ENCODE measurements at places on chromosomes 2 and 18.
A peak's percentile ranks its signal among the peaks of the same experiment; 100 is the strongest.

DNA sequence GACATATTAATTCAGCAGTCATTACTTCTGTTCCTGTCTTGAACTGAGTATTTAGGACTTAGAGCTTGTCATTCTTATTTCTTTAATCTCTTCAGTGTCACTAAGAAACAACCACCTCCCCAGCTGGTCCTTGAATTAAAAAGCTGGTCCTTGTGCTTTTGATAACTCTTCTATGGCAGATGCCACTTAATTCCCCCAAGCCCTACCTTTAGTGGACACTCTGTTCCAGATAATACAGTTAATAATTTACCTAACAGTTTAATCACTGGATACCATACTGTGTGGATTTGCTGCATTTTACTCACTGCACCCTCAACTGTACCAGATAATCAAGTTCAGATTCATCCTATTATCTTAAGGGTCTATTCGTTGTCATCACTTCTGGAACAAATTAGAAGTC is 73.1 kb downstream of the SKA1 start:
- no peak for DNase-seq

- DNase-seq = no peak
Observed at GRCh38 chr2:145797692-145798091, 1277.8 kb upstream of the ZEB2 start.

GRCh38 chr2:152036611-152037469 is 62.0 kb downstream of the CACNB4 start:
- DNase-seq = peak; percentile 11

- no peak for DNase-seq
Observed at GRCh38 chr2:102753563-102754159, 8.2 kb upstream of the TMEM182 start.

DNA sequence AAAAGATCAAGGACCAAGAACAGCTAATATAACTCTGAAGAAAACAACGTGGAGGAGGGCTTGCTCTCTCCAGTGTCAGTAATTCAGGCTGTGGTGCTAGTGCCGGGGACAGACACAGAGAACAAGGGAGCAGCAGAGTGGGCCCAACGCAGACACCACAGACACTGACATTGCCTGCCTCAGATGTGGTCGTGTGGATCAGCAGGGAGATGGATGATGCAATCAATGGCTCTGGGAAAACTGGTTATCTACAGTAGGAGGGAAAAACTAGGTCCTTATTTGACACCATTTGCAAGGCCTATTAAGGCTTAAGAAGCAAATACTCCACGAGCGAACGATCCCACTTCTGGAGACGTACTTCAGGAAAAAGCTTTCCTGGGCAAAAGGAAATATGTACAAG is 36.1 kb downstream of the HDLBP start:
- no peak for DNase-seq

- no peak for DNase-seq
Observed at GRCh38 chr2:234905547-234906265, 46.1 kb upstream of the SH3BP4 start.

DNA sequence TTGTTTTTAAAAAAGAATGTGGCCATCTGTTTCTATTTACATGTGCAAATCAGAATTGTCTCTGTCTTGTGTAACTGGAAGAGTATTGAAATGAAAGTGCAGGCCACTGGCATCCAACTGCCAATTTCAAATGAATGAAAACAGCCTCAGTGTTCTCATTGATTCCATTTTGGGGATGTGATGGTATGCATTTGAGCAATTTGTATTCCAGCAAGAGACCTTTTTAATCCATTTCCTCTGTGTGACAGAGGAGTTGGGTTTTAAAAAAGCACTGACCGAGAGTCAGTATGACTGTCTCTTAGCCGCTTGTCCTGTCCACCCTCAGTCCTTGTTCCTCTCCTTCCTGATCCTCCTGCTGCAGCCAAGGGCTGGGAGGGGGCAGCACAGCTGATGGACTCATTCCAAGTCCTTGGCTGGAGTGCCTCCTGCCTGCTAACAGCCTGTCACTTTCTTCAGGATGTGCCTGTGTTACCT is 50.0 kb downstream of the ASAP2 start:
- no peak for DNase-seq

DNA sequence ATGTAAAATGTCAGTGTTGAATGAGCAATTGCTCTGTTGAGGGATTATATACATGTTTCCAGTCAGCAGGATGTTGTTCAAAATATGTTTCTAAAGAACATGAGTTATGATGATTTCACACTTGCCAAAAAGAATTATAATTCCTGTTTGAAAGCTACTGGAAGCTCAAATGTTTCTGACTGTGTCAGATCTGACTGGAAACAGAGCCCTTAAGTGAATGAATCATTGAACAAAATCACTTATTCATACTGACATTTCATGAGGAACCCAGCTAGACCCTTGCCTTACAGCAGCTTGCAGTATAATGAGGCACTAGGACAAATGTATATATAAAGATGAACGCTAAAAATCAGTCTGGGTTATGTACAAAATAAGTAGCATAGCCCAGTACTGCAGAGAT is 35.4 kb upstream of the ITGAV start:
- no peak for DNase-seq

DNA sequence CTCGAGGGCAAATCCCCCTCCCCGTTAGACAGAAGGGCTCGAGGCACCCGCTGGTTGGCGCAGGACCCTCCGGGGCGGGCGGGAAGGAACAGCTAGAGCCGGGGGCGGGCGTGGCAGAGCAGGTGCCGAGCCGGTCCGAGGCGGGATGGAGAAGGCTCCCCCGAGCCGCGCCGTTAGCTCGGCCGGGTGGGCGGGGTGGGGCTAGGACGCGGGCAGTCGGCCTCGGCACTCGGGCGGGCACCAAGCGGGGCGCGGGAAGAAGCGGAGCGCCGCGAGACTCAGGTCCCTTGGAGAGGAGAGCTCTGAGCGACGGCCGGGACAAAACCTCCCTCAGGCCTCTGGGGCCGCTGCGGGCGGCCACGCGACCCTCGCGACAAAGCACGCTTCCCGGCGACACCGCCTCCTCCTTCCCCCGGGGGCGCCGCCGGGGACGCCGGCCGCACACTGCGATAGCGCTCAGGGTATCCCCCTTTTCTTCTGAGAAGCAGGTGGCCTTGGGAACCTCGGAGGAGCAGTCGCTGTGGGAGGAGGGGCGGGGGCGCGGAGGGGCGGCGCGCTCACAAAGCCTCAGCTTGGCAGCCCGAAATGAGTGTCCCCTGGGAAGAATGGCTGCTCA is 721 bp downstream of the FHOD3 start:
- DNase-seq = no peak

- DNase-seq = no peak
Observed at GRCh38 chr2:187959821-187960220, 331.9 kb upstream of the GULP1 start.

DNA sequence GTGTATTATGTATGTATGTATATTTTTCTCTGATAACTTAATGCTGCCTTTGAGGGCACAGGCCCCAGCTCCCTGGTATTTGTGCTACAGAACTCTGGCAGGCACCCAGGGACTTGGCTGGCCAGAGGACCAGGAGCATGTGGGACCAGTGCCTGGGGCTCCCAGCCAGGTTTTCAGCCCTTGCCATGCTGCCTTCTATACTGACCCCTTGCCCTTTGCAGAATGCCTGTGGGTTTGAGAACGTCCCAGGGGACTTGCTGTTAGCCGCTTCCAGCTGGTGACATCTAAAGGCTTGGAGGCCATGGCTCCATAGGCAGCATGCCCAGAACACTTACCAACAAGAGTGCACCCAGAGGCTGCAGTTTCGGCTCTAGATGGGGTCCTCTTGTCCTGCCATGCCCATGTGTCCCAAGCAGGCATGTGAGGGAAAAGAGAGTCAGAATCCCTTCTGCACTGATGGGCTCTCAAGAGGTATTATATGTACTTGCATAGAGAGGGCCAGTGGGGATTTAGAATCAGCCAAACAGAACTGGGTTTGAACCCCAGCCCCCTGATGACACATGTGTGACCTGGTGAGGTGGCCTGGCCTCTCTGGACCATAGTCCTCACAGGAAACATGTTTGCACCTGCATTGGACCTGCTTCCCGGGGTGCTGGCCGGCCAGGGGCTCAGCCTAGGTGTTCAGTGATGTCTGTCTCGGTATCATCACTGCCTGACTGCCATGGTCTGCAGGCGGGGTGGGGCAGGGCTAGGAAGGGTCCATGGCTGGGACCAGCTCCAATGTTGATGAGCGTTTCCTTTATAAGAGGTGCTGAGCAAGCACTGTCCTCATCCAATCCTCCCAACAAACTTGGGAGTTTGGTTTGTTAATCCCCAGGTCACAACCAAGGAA is 119.2 kb upstream of the FHL2 start:
- DNase-seq = no peak

GRCh38 chr2:71156573-71156972 is 26.1 kb downstream of the MPHOSPH10 start:
- no peak for DNase-seq

DNA sequence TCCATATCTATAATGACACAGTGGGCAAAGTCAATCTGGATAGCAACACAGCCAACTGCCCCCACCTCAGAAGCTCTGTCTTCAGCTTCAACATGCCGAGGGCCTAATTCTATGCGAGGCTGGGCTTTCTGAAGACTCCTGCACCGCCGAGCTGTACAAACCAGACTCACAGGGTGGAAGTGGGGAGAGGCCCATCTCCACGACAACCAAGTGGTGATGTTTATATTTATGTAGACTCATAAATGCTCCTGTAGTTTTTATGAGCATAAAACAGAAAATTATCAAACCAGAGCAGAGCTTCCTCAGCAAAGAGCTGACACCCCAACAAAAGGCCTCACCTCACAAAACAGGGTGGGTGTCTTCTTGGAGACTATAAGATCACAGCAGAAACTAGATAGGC is 77.0 kb upstream of the LGALSL start:
- DNase-seq = no peak

GRCh38 chr2:32712870-32713269 is 85.0 kb downstream of the TTC27 start:
- DNase-seq = no peak

GRCh38 chr2:219908538-219908937 is 281.1 kb downstream of the SLC4A3 start:
- no peak for DNase-seq

GRCh38 chr2:64062840-64063239 is 43.6 kb upstream of the VPS54 start:
- no peak for DNase-seq

DNA sequence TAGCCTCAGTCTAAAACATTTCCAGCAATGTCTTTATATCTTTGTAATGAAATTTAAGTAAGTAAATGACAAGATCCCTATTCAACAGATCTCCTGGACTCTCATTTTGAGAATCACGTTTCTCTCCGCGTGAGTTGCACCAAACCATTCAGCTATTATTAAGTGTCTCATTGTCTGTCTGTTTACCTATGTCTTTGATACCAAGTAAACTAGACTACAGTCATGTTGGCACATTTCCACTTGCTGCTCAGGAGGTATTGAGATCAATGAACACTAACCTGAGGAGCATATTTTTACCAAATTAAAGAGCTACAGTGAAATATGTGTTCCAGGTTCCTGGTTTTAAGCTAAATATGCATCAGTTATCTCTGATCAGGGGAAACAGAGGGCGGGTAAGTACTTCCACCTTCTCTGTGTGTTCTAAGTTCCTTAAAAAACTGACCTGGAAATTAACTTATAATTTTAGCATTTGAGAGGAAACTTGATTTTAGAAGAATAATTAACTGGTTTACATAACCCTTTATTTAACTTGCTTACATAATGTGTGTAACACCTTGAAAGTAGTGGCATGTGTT is 125.8 kb downstream of the OSBPL6 start:
- no peak for DNase-seq

GRCh38 chr2:107591561-107592279 is 235.0 kb upstream of the RGPD4 start:
- DNase-seq = no peak

GRCh38 chr2:150889141-150889540 is 372.5 kb downstream of the RBM43 start:
- DNase-seq = no peak

- no peak for DNase-seq
Observed at GRCh38 chr2:6159606-6160005, 467.4 kb downstream of the SOX11 start.

DNA sequence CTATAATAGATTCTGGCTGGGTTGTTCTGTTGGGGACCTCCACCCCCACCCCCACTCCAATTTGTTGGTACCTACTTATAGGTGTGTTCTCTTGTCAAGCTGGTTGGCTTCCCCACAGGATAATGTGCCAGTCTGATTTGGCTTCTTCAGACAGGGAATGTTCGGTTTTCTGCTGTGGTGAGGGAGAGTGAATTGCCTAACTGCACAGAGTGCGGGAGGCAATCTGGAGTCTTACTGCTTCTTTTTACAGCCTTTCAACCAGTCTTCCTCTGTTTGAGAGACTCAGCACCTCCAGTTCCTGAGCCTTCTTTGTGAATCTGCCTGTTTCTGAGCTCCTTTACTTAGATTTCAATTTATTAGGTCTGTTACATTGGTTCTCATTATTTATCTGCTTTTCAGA is 27.4 kb upstream of the SNORC start:
- no peak for DNase-seq

GRCh38 chr18:44497311-44497710 is 183.4 kb upstream of the SETBP1 start:
- no peak for DNase-seq

DNA sequence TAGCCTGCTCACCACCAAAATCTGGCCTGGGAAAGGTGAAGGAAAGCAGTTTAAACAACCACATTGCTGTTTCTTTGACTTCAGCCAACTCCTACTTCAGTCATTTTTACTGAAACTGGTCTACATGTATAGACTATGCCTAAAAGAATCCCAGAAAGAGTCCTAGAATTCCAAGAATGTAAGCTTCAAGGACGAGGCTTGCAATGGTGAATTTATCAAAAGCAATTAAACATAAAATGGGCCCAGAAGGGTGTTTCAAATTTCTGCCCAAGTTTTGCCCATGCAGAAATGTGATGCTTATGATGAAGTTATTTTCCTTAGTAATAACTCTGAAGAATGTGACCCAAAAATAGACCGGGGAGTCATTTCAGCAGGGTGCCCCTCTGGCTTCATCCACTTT is 16.6 kb downstream of the EN1 start:
- no peak for DNase-seq

DNA sequence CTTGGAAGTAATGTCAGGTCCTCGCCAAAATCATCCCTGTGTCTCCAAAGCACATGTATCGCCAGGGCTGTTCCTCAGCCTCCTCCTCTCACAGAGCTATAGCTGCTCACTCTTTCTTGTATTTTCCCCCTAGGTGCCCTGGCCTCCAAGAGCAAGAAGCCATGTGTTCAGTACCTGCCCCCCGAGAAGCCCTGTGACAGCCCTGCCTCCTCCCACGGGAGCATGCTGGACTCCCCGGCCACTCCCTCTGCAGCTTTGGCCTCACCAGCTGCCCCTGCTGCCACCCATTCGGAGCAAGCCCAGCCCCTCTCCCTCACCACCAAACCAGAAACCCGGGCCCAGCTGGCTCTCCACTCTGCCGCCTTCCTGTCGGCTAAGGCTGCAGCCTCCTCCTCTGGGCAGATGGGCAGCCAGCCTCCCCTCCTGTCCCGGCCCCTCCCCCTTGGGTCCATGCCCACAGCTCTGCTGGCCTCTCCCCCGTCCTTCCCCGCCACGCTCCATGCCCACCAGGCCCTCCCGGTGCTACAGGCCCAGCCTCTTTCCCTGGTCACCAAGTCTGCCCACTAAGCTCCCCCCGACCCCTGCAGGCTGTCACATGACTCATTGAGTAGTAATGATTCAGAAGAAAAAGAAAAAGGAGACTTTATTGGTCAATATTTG is 18.8 kb downstream of the TGOLN2 start:
- DNase-seq = no peak

- no peak for DNase-seq
Observed at GRCh38 chr2:200354833-200355751, 48.6 kb downstream of the SPATS2L start.

GRCh38 chr2:171564463-171564862 is 42.2 kb downstream of the CYBRD1 start:
- no peak for DNase-seq

All from activated naive CD8-positive, alpha-beta T cell treated with anti-CD3 and anti-CD28 coated beads, Interleukin-2, amount 50 U/mL, for 16 hours (primary cell).